ENCODE measurements at places on chromosomes 3 and 15.

- DNase-seq, result no peak
Measured at GRCh38 chr15:27731776-27732175, 367.3 kb downstream of the OCA2 start.

DNA sequence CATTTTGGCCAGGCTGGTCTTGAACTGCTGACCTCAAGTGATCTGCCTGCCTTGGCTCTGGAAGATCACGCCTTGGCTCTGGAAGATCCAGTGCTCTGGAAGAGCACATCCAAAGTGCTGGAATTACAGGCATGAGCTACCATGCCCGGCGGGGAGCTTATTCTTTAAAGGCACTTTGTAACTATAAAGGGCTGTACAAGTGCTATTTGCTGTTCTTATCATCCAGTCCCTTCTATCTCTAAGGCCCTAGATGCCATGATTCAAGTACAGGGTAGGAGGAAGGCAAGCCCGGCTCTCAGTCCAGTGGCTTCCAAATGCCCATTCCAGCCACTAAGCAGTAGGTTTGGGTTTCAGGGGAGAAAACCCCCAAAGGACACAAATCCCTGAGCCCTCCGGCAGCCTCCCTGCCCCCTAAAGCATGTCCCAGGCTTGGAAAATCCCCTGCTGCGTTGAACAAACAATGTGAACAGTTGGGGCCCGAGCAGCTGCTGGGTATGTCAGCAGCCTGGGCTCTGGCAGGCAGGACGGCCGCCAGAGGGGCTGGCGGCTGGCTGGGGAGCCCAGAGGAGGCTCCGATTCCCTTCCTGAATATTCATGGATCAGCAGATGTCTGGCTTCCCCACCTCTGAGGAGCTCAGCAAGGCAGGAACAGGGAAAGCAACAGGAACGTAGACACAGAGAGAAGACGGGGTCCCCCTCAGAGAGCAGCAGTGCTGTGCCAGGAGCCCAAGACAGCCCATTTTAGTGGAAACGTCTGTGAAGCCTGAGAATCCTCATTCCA is 7.7 kb downstream of the IGDCC4 start:
- peak; percentile 82 for DNase-seq

DNA sequence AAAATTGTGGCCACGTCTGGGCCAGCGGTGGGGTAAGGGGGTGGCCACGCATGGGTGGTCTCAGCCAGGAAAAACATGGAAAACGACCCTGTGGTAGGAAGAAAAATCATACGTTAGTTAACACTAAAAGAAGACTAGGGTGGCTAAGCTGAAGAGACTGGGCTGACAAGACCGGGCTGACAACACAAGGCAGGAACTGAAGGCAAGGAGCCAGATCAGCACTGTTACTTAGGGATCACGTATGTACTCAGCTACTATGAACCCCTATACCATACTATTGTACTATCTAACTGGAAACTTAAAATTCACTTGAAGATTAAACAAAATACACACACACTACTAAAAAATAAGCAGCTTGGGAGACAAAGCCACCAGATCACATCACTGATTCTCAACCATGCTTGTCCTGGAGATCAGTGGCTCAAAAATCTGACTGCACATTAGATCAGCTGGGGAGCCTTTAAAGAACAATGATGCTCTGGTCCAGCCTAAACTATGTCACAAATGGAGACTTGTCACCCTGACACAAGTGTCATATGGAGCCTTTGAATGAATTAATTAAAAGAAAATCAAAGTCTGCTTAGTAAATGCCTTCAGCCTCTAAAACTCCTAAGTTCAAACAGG is 442.2 kb downstream of the SHQ1 start:
- no peak for DNase-seq

DNA sequence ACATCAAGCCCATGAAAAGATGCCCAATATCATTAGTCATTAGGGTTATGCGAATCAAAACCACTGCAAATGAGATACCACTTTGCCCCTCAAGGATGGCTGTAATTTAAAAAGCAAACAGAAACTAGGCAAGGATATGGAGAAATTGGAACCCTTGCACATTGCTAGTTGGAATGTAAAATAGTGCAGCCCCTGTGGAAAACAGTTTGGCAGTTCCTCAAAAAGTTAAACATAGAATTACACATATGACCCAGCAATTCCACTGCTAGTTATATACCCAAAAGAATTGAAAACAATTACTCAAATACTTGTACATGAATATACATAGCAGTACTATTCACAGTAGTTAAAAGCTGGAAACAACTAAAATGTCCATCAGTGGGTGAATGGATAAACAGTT is 186.8 kb upstream of the CGNL1 start:
- DNase-seq, result no peak

- no peak for DNase-seq
Measured at GRCh38 chr3:53221345-53221744, 34.5 kb downstream of the TKT start.

- DNase-seq, result peak; percentile 67
Measured at GRCh38 chr15:93028632-93029213, 60.3 kb downstream of the RGMA start.

GRCh38 chr3:49199239-49199899 is 28.0 kb downstream of the KLHDC8B start:
- peak; percentile 40 for DNase-seq

- no peak for DNase-seq
Measured at GRCh38 chr3:197471221-197472010, 84.4 kb downstream of the BDH1 start.

- no peak for DNase-seq
Measured at GRCh38 chr3:66597308-66597863, 96.6 kb upstream of the LRIG1 start.

GRCh38 chr3:138569090-138569489 is 25.0 kb downstream of the CEP70 start:
- no peak for DNase-seq

GRCh38 chr3:61117045-61117898 is 134.0 kb downstream of the FHIT start:
- DNase-seq, result no peak

GRCh38 chr3:175896655-175897054 is 1037.5 kb downstream of the NAALADL2 start:
- DNase-seq, result no peak

DNA sequence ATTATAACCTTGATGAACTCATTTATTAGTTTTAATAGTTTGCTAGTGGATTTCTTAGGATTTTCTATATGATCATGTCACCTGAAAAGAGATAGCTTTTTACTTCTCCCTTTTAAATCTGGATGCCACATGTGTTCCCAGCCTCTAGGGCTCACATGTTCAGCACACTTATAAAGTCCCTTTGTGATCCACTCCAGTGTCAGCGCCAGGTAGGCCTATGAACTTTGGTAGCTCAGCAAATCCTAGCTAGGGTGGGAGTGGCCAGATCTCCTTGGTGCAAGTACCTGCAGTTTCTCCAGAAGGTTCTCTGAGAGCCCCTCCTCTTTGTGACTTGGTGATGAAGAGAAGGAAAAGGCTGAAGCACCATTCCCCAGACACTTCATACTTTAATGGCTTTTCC is 8.7 kb downstream of the FETUB start:
- no peak for DNase-seq

DNA sequence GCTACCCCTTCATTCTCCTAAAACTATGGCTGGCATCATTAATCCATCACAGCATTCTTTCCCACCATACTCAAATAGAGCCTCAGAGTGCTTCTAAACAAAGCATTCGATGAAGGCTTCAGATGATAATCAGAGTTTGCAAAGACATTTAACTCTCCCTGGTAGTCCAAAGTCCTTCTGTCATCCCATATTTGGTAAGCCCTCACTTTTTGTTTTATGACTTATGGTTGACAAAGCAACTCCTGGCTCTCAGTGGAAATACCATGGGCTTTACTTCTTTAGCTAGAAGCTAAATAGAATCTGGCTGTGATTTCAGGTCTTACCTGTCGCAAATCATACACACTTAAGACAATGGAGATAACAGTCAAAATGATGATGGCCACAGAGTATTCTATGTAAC is 27.8 kb downstream of the ATP13A5 start:
- DNase-seq, result no peak

- DNase-seq, result no peak
Measured at GRCh38 chr3:128734523-128735189, 8.7 kb downstream of the RAB7A start.

DNA sequence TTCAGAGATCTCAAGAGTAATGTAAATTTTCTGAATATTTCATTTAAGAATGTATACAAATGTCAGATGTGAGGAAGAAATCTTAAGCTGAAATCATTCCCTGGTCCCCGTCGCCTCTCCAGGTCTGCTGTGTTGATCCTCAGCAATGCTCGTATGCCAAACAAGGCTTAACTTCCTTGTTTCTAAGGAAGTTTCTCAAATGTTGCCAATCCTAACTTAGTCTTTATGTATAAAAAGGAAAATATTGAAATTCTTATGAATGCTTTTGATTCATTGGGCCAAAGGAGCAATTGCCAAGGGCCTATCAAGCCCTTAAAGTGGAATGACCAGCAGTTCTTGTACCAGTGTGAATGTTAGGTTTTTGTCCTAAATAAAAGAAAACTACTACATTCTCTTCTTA is 507.7 kb upstream of the SEMA6D start:
- no peak for DNase-seq

DNA sequence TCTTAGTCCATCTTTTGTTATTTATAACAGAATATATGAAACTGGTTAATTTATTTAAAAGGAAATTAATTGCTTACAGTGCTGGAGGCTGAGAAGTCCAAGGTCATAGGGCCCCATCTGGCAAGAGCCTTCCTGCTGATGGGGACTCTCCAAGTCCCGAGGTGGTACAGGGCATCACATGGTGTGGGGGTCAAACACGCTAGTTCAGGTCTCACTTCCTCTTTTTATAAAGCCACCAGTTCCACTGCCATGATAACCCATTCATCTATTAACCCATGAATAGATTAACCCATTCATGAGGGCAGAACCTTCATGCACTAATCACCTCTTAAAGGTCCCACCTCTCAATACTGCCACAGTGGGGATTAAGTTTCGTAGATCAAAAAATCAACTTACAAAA is 659.3 kb downstream of the NAALADL2 start:
- no peak for DNase-seq

DNA sequence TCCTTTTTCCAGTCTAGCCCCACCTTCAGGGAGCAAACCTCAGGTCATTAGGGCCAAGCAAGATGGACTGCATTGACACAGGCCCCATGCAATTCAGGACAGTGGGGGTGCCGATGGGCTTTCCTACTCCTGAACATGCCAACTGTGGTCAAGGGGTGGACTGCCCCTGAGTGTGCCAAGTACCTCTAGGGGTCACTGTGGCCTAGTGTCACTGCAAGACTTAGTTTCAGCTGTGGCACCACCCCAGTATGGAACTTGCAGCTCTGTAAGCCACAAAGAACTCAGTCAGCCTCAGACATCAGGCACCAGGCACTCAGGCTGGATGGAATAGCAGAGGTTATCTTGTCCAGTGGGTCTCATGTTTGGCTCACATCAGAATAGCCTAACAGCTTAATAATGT is 32.3 kb downstream of the EXOG start:
- DNase-seq, result no peak

DNA sequence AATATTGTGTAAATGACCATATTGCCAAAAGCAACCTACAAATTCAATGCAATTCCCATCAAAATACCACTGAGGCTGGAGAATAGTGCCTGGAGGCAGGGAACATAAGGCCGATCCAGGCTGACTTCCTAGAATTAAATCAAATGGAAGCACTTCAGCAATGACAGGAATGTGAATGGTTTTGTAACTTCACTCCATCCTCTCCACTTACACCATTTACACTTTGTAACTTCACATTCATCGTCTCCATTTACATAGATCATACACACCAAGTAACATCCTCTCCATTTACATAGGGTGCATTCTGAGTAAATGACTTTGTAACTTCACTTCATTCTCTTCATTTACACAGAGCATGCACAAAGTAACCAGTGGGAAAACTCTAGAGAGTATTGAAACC is 11.6 kb downstream of the STRIT1 start:
- DNase-seq, result peak; percentile 16

- DNase-seq, result no peak
Measured at GRCh38 chr15:69903470-69904469, 193.9 kb downstream of the TLE3 start.

- no peak for DNase-seq
Measured at GRCh38 chr3:158625881-158626280, 18.4 kb upstream of the GFM1 start.

DNA sequence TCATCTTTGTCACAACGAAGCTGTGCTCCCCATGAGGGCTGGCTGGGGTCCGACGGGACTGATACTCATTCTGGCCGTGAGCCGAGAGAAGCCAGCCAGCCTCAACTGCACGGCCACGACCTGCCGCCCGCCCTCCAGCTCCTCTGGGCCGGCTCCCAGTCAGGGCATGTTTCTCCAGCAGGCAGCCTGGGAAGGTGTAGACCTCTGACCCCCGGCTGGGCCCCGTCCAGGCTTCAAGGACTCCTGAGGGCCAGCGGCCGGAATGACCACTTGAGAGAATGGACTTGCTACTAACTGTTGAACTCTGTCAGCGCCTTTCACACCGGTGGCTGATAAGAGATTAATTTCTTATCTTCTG is 18.1 kb upstream of the MUC4 start:
- DNase-seq, result no peak

DNA sequence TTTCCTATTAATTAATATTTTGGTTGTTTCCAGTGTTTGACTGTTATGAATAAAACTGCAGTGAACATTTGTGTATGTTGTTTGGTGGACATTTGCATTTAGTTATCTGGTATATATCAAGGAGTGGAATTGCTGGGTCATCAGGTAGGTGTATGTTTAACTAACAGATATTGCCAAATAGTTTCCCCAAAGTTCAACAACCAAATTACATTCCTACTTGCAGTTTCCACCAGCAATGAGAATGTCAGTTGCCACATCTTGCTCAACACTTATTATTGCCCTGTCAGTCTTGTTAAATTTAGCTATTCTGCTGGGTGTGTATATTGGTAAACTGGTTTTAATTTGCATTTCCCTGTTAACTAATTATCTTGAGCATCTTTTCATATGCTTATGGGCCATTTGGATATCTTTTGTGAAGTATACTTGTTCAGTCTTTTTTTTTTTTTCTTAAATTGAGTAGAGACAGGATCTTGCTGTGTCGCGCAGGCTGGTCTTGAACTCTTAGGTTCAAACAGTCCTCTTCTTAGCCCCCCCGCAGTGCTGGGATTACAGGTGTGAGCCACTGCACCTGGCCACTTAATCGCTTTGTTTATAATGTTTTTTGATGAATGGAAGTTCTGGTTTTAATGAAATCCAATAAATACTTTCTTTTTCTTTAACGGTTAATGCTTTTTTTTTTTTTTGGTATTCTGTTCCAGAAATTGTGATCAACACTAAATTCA is 7.9 kb downstream of the FEM1B start:
- no peak for DNase-seq

All from astrocyte of the cerebellum (primary cell).